NCI-H748 treated with DMSO at 0.1 percent for 48 hours (cell line): ENCODE measurements at places on chromosomes 5 and 9.

DNA sequence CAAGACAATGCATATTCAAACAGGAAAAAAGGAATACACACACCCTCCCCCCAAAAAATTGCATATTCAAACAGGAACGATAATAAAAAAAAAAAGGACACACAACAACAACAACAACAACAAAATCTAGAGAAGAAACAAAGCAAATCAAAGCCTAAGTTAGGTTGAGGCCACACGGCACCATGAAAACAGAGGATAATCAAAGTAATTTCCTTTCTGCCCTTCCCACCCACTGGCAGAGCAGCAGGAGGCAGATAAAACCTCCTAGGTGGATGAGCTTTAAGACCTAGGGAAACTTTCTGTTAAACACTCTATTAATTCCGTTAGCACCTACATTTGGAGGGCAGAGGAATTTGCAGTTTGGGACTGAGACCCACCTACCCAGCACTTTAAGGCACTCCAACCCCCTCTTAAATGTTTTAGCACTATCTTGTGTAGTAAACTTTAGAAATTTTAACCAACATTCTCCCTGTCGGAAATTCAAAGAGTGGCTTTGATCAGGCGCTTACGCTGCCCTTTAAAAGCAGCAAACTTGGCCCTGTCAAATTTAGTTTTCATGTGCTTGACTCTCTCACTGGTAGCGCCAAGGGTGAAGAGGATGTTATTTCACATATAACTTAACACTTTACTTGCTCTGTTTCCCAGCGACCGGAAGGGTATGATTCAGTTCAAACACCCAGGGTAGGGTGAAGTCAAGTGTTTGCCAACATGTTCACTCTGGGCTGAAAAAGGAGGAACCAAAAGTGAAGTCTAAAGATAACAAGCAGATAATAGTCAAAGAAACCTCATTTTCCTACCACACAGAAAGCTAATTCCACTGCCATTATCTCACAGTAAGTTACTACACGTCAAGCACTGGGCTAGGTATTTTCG is 9.2 kb downstream of the ENC1 start:
- DNase-seq = no peak

DNA sequence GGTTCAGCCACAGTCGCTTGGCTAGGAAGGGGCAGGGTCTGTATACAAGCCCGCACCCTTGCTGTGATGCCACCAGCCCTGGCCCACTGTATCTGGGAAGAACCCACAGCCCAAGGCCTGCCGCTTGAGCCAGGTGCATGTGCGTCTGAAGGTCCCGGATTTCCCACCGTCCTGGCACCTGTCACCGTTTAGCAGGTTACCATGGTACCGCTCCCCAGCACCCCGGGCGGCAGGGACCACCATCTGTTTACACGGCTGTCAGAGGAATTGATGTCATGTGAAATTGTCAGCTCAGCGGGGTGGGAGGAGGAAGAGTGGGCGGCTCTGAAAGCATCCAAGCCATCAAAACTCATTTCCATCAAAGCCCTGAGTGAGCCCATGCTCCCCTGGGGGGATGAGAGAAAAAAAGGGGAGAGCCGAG is 92.7 kb downstream of the HRH2 start:
- DNase-seq = peak; percentile 46

GRCh38 chr9:108274971-108275370 is 580.8 kb downstream of the ACTL7B start:
- DNase-seq = no peak

DNA sequence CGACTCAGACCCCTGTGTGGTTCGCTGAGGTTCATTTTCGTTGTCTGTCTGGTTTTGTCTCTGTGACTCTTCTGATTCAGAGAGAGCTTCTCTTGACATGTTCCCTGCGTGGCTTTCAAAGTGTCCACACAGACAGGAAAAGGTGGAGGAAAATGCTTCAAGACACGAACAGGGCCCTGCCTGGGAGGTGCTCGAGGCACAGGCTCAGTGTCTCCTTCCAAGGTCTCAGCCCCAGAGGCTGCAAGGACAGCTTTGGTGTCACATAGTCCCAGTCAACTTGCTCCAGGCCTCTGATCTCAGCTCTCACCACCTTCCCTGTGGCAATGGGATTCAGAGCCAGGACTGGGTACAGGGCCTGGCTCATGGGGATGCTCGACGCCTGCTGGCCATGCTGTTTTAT is 51.6 kb upstream of the SARDH start:
- no peak for DNase-seq

GRCh38 chr9:127873886-127874285 is 3.6 kb downstream of the AK1 start:
- DNase-seq = no peak

DNA sequence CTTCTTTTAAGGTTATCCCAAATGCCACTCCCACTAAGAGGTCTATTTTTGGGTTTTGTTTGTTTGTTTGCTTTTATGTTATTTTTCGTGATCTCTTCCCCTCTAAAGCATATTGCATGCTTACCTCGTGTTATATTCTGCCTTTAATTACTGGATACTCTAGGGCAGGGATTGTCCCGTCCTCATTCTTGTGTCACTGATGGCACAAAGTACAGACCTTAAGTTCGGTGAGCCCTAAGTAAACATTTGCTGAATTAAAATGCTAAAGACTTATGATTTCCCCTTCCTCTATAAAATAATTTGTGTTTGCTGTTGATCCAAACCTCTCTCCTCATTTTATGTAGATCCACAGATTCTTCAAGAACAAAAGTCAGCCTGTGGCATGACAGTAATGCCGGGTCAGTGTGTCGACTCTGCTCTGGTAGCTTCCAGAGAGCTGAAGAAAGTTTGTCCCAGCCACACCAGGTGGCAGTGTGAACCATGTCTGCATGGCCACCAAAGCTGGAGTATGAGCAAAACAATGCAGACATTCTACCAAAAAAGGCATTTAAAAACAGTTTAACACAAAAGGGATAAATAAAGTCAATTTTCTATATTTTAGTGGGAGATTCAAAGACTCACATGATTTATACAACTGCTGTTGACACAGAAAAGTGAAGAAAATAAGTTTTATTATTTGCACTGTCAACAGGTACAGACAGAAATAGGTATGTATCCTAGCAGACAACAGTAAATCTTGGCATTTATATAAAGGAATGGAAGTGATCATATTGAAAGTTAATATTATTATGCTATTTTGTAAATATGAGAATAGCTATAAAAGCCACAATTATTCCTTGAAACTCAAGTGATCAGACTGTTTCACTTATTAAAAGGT is 17.9 kb upstream of the POC5 start:
- peak; percentile 29 for DNase-seq
